ENCODE measurements at places on chromosomes 1 and 21. TPM values are rescaled to one million over a fixed set of nuclear protein-coding genes. Genes with fewer than 3 reads are reported as not detected.
A peak's percentile ranks its signal among the peaks of the same experiment; 100 is the strongest.

The DHRS3 gene
- total RNA-seq, result 10.7 TPM

The TRIM63 gene
- total RNA-seq, result not detected

The DNALI1 gene
- total RNA-seq, result 43.0 TPM

The MEGF6 gene
- 78.1 TPM for total RNA-seq

The GBP6 gene
- not detected for total RNA-seq

The CD1B gene
- total RNA-seq, result not detected

The TIE1 gene
- 0.95 TPM for total RNA-seq

The GPR25 gene
- not detected for total RNA-seq

- DNase-seq, result no peak
These were observed 99.8 kb downstream of the INTS7 start for GRCh38 chr1:211935448-211935970.

DNA sequence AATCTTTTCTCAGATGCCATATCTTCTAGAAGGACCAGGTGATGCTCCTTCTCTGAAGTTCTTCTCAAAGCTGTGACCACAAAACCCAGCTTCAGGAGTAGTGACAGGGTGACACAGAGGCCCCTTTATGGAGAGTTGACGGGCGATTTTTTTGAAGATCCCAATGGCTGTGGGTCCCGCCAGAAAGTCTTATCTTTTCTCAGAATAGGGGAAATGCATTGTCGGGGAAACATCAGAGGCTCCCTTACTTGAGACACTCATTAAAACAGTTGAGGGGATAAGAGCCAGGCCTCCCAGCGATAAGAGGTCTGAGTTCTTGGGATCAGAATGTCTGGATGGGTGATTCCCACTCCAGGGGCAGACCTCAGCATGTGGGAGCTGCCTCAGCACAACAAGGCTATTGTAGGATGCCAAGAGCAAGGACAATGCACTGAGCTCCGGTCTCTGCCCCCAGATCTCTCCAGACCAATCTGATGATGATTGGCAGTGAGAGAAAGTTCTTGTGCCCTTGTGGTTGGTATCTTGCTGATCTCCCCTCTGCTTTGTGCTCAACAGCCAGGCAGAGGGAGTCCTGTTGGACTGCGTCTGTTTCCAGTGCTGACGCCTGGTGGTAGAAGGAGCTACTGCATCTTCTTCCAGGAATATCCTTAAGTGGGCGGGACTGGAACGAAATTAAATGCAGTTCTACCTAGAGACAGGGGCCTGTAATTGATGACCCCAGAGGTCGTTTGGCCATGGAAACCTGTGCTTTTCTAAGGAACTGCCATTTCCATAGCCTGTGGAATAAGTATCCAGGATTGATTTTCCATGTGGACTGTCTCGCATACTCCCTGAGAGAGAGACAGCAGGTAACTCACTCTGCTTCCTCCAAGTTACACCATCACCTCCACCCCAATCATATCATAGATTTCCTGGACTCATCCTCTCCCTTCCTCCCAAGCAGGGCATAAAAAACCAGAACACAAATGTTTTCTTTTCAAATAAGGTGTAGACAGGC lies 6.8 kb upstream of the ACKR1 start:
- DNase-seq, result peak; percentile 93

DNA sequence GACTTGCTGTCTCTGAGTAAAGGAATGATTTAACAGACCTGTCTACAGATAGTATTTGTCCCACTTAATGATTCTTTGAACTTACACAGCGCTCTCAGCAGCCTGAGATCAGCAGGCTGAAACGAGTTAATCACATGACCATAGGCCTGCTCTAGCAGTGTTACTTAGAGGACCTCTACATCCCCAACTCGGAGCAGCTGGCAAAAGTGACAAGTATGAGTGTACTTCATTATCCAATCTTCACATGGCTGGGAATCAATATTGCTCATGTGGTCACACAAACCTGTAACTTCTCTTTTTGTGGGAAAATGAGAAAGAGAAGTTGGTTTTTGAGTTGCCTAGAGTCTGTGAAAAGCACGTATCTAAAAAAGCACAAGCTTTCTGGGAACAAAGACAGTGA lies 11.4 kb upstream of the ATP13A2 start:
- DNase-seq, result no peak

GRCh38 chr1:51341876-51342496 lies 11.6 kb upstream of the TTC39A start:
- DNase-seq, result no peak

GRCh38 chr21:41871293-41872030 lies 7.7 kb downstream of the PRDM15 start:
- no peak for DNase-seq

DNA sequence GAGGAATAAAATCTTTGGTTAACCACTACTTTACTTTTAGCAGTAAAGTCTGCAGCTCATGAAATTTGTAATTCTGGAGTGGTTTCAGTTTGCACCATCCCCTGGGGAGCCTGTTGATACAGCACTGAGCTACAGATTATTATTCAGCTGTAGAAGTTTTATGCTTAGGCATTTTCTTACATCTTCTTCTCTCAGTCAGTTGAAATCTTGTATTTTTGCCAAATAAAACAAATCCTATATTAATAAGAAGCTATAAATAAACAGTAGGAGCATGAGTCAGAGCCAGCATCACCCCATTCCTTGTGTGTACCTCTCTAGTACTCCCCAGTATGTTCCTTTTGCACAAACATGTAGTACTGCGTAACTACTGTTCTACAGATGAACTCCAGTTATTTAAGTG lies 118.9 kb downstream of the ATF6 start:
- no peak for DNase-seq

GRCh38 chr1:40783001-40783905 lies at the start of gene KCNQ4:
TSS of gene KCNQ4 (plus strand) at chr1:40783787. CDS start at chr1:40784094, 307 bp downstream.
- peak; percentile 90 for DNase-seq

GRCh38 chr1:68620571-68620970 lies 123.7 kb upstream of the DEPDC1 start:
- DNase-seq, result no peak

- no peak for DNase-seq
These were observed 4.6 kb downstream of the GSTM5 start for GRCh38 chr1:109716570-109717090.

DNA sequence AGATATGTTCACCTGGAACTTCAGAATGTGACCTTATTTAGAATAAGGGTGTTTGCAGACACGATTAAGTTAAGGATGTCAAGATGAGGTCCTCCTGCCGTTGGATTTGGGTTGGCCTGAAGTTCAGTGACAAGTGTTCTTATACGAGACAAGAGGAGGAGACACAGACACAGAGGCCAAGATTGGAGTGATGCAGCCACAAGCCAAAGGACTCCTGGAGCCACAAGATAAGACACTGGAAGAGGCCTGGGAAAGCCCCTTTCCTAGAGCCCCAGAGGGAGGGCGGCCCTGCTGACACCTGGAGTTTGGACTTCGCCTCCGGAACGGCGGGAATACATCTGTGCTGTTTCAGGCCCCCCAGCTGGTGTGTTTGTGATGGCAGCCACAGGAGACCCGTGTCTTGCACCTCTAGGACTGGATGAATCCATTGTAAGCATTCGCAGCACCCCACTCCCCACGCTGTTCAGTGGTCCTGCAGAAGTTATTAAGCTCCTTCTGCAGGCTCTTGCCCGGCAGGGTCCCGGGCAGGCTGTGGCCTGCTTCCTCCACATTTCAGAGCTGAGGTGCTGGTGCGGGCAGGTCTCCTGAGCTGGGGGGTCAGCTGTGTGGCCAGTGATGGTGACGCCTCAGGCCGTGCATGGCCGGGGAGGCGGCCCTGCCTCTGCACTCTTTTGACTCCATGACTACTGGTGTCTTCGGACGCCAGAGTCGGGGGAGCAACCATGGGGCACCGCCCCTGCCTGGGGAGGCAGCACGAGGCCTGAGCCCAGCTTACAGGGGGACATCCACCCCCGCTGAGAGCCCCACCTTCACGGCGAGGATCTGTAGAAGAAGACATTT lies 34.6 kb downstream of the UMODL1 start:
- no peak for DNase-seq

DNA sequence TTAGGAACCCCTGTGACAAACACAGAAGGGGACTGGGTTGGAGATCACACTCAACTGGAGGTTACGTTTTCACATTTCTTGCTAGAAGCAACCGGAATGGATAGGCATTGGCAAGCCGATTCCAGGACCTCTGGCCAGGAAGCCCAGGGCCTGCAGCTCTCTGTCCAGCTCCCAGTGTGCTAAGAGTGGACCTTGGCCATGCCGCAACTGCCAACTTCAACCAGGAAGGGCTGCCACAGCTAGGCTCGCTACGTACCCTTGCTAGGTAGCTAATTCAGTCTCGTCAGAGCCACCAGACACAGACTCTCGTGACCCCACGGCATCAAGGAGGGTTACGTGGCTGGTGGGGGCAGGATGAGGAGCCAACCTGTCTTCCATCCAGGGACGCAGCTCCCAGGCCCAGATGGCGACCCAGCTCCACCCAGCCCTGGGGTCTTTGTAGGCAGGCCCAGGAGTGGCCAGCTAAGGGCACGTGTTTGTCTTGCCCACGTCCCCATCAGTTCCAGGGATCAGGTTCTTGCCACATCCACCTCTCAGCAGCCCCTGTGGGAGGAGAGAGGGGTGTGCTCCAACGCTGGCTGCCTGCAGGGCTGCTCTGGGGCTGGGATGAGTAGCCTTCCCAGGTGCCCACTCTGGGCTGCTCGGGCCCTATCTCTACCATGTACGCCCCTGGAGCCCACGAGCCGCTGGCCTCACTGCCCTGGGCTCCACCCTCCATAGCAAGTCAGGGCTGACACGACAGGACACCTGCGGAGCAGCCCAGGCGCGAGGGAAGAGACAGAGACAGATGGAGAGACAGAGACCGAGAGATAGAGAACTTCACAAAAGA lies 39.2 kb downstream of the UBE2G2 start:
- no peak for DNase-seq

DNA sequence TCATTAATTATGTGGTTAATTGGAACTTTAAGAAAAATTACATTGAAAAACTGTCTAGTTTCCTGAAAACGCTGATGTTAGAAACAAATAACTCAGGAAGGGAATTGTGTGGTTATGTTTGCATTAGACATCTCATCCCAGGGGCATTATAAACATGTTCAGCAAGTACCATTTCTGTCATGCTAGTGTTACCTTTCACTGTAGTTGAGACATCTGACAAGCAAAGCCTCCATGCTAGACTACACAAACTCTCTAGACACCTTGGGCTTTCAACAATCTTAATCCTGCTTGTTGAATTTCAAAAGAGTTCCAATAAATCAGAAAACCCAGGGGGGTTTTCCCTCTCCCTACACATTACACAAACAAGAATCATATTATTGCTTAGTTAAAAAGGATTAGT lies 536.8 kb downstream of the KCNT2 start:
- no peak for DNase-seq

GRCh38 chr1:175287849-175288248 lies 95.3 kb upstream of the KIAA0040 start:
- DNase-seq, result no peak

DNA sequence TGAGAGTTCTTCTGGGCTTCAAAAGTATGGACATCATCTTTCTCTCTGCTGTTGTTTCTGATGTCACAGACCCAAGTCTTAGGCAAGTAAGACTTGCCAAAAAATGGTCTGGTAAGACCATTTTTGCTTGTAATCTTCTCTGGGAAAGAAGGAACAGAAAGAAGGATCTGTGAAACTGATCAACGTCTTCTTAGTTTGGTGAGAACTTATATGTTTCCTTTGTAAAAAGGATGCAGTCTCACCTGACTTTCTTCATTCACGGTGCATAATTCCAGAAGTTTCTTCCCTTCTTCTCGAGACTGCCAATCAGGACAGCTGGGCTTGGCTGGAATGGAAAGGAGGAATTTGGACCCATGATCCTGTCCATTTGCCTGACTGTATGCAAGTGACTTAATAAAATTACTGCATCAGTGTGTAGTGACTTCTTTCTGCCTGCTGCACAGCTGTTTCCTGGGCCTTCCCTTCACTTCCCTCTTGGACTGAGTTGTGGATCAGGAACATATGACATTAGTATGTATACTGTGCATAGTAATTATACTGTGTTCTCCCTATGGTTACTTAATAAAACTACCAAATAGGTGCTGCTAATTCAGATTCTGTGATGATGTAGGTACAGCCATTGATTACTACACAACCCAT lies 7.6 kb upstream of the DENND1B start:
- no peak for DNase-seq

DNA sequence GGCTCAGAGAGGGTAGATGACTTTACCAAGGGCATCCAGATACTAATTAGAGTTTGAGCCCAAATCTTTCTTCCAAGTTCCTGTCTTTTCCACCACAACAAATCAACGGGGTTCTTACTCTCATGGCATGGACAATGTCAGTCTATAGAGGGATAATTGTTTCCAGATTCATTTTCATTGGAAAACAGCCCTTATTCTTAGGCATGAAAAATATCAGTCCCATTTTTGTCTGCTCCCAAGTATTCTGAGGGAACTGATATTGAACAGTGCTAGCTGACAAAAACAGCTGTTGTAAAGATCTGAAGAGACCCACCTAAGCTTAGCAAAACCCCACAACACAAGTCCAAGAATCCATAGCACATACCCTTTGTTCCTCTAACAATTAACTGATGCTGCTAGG lies 349.1 kb upstream of the BEND5 start:
- no peak for DNase-seq

- DNase-seq, result no peak
These were observed 132.2 kb downstream of the CASZ1 start for GRCh38 chr1:10664251-10664650.

DNA sequence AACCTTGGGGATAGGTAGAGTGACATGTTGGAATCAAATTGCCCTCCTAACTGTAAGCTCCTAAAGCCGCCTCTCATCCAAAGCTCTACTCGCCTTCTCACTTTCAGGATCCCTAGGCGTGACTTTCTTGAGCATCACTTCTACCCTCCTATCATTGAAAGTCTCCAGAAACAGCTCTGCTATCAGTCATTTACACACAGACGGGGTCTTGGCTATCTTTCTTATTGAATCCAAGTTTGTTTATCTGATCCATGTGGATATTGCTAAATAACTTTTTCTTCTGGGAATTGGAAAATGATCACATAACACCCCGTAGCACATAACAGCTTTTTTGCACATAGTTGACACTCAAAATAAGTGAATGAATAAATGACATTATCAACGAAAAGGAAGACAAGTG lies 216.4 kb upstream of the KIAA0040 start:
- no peak for DNase-seq

DNA sequence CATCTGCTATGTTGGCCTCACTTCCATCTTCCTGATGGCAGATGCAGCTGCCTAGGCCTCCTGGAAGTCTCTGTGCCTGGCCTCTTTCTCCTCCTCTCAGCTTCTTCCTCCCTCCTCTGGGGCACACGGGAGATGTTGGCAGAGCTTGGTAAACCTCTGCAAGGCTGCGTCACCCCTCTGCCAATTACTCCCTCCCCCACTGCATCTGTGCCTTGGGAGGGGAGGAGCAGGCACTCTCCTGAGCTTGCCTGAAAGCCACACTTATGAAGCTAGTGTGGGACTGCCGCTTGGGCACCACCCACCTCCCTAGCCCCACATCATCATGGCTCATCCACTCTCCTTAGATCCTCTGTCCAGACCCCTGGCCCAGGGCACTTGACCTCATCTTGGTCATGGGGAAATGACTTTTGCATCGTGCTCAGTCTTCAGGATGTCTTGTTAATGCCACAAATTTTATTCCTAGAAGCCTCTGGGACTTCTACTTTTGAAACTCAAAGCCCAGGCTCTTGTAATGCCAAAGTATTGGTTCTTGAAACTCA lies 7.3 kb upstream of the TMEM51 start:
- DNase-seq, result no peak
